Epithelial cell of prostate (primary cell): ENCODE measurements at places on chromosomes 7 and 10.

- no peak for DNase-seq
Observed at GRCh38 chr10:103752680-103753248, 102.6 kb downstream of the SH3PXD2A start.

DNA sequence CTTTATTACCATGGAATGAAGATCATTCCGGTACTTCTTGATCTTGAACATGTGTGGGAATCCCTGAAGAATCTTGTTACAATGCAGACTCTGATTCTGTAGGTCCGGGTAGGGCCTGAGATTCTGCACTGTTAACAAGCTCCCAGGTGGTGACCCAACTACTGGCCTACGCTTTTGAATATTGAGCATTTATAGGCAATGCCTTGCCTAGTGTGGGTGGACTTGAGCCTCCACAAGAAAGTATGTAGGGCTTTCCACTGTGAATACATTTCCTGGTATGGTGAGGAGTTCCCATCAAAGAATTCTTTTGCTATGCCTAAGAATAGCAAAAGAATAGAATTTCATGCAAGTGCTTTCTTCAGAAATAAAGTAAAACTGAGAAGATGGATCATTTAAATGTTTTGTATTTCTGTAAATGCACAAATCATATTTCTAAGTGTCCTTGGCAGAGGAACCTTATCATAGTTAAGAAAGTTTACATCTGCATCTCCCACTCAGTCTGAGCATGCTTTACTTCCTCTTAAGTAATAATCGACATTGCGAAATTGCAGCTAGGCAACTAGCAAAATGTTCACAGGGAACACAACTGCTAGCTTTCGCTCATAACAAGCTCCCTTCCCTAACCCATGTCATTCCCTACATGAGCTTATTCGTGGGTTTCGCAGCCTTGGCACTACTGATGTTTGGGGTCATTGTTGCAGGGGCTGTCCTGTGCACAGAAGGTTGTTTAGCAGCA, 71.4 kb downstream of the AHR start:
- DNase-seq, result peak; percentile 52

DNA sequence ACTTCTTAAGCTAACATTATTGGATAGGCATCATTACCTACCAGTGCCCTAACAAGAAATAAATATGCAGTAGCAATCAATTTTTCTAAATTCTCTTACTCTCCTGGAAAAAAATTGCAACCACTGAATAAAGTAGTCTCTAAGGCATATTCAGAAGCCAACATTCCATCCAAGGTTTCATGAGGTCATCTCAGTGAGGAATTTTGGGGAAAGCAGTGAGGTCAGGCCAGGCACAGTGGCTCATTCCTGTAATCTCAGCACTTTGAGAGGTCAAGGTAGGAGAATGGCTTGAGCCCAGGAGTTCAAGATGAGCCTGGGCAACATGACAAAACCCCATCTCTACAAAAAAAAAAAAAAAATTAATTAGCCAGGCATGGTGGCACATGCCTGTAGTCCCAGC, 75.9 kb upstream of the GHITM start:
- DNase-seq, result no peak

DNA sequence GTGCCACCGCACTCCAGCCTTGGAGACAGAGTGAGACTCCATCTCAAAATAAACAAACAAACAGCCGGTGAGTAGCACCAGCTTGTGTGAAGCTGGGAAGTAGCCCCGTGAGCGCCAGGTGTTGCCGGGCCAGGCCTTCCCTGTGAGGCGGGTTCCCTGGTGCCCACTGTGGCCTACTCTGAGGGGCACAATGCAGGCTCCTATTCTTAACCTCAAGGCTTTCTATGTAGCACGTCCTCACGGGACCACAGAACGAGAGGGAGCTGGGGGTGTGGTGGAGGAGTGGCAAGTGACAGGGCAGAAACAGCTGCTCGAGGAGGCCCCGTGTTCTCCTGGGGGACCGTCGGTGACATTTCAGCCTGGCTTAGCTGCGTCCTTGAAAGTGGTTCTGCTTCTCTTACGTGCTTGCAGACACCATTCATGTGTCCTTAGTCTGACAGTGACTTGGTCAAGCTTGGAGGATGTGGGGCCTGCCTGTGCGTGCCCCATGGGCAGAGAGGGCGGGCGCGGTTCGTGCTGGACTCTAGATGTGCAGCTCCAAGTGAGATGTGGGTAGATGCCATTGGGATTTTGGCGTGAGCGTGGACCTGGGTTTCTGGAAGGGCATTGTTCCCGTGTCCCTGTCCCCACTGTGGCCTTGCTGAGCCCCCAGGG, 116.6 kb downstream of the NKX6-2 start:
- no peak for DNase-seq

- DNase-seq, result no peak
Observed at GRCh38 chr10:30047430-30047829, 12.0 kb downstream of the JCAD start.

DNA sequence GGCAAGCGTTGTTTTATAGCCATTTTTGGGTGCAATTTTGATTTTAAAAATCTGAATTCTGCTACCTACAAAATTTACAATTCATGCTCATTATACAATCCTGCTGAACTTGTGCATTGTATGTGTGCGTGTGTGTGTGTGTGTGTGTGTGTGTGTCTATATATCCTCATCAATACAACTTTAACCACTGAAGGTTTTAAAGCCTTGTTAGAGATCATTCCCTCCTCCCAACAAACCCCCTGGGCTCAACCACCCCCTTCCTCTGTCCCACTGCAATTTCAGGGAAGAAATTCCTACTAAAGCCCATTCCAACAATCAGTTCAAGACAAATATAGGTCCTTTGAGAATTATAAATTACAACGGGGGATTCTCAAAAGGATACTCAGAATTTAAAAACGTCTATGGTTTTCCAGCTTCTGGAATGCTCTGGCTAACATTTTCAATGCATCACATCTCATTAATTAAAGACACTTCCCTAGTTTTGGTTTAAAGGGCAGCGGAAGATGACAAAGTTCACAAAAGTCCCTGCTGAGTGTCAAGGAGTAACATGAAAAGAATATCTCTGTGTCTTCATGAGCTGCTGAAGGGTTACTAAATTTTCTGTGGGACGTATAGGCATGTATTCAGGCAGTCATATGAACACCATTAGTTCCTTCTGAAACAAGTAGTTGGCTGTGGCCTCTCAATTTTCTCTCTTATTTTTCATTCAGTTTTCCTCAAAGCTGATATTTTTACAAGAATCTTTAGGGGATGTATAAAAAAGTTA, 889 bp upstream of the SEMA3A start:
- no peak for DNase-seq

DNA sequence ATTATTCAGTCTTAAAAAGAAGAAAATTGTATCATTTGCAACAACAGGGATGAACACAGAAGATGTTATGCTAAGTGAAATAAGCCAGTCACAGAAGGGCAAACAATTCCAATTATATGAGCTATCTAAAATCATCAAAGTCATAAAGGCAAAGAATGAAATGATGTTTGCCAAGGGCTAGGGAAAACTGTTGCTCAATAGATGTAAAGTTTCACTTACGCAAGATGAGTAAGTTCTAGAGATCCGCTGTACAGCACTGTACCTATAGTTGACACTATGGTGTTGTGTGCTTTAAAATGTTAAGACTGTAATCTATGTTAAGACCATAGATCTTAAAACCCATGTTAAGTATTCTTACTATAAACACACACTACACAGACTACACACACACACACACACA, 904.6 kb upstream of the LRRN3 start:
- peak; percentile 29 for DNase-seq

DNA sequence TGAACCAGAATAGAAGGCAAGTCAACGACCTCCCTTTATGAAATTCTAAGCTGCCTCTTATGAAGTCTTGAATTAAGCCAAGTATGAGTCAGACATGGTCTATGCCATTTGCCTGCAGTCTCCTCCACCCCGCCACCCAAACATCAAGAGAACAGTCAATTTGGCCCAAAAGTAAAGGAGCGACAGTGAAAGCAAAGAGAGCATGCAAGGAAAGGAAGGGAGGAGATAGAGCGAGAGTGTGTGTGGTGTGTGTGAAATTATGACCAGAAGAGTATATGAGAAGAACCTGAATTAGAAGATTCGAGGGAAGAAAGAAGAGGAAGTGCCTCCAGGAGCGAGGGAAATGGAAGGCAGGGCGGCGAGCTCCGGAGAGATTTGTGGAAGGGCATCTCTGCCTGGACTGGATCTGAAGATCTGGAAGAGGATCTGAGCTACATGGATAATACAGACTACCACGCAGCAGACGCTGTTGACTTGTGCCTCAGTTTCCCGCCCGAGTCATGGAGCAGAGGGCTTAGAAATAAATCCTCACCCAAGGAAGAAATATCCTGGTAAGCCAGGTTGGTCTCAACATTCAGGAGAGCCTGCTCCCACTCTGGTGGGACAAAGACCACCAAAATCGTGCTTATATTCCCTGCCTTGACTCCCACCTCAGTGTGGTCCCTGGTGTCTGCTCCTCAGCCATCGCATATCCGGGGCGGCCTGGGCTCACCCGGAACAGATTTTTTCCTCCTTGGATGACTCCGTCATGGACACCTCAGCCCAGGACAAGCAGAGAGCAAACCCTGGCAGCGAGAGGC, 459 bp downstream of the ZDHHC6 start:
- no peak for DNase-seq

DNA sequence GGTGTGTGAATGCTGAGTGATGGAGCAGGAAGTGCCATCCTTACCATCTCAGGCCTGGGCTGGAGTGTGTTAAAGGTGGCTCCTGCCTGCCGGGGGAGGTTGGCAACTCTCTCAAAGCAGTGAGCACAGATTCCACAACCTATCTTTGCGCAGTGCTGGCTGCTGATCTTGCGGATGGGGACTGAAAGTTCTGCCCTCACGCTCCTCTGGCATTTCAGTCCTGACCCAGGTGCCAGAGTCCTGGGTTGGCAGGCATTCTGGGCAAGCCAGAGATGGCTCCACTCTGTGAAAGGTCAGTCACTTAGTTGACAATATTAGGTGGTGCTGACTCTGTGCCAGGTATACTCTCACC, 315.5 kb downstream of the RPS24 start:
- no peak for DNase-seq

DNA sequence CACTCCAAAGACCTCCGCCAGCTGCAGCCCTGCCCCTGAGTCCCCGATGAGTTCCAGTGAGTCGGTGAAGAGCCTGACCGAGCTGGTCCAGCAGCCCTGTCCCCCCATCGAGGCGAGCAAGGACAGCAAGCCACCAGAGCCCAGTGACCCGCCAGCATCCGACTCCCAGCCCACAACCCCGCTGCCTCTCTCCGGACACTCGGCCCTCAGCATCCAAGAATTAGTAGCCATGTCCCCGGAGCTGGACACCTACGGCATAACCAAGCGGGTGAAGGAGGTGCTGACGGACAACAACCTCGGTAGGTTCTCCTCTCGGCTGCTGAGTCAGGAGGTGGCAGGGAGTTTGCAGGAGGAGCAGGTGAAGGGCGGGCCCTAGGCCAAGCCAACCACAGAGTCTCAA, 59.3 kb upstream of the SH2B2 start:
- no peak for DNase-seq

DNA sequence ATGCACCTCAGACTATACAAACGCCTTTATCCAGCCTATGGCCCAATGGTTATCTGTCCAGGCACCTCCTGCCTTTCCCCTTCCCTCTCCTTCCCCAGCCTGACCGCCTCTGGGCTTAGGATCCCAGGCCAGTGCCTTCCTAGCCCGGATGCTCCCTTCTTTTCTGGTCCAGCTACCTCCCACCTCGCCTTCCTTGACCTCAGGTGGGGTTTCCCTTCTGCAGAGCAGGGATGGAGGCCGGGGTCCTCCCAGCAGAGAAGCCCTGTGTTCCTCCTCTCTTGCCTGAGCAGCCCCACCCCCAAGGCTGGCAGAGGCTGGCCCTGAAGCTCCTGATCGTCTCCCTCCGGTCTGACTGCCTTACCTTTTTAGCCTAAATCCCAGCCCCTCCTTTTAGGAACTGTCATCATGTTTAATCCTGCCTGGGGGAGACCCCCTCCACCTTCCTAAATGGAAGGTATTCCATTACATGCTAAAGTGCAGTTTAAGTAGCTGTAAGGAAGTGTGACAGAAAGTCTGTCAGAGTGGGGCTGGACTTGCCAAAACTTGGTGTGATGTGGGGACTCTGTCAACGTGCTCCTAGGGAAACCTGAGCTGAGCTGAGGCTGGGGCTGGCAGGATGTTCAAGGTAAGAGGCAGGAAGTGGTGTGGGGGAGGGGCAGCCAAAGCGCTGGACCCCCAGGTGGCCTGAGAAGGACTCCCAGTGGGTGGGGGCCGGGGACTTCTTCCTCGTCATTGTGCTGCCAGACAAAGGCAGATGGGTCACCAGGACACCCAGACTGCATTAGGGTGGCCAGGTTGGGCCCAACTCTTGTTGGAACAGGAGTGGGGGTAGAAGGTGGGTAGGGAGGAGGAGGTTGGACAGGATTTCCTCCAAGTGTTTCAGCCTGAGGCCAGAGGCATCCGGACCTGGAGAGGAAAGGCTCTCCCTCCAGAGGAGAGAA, 39.5 kb downstream of the LBX1 start:
- no peak for DNase-seq

DNA sequence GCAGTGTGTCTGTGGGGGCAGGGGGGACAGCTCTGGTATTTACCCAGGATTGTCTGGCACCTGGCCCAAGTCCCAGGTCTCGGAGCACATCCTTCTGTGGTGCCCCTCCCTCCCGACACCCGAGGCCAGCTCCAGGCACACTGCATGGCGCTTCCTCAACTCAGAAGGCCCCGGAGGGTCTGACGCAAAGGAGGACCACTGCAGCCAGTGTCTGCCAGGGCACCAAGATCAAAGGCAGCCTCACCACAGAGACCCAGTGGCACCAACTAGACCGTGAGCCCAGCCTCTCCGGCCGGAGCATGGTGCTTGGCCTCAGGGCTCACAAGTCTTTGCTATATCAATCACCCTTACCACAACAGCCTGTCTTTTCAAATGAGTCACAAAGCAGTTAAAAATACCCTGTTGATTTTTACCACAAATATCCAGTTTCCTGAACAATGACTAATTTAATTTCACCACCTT, 99.3 kb upstream of the DDC start:
- peak; percentile 73 for DNase-seq

DNA sequence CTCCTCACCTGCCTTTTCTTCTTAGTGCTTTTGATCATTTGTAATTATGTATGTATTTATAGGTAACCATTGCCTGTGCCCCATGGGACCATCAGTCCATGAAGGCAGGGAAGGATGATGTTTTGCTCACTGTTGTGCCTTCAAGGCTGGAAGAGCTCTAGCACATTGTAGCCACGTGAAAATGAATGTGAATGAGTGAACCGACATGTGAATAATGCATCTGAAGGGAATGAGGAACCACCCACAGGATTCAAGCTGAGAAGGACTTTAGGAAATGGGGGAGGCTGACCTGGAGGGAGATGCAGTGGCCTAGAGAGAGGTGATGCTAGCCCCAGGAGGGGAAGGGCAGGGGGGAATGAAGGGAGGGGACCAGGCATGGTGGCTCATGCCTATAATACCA, 6.0 kb upstream of the PNLIPRP2 start:
- no peak for DNase-seq
